ENCODE measurements at places on chromosomes 5 and 9. TPM values are rescaled to one million over a fixed set of nuclear protein-coding genes. Genes with fewer than 3 reads are reported as not detected.

FGF10 gene
- not detected for total RNA-seq

FBP1 gene
- 12.2 TPM for total RNA-seq

SPATA31D4 gene
- not detected for total RNA-seq

PCDHA2 gene
- total RNA-seq = not detected

PLCXD3 gene
- total RNA-seq = under 0.01 TPM

GABRP gene
- total RNA-seq = 0.10 TPM

ABCA1 gene
- 43.4 TPM for total RNA-seq

CYLC2 gene
- not detected for total RNA-seq

FAM153A gene
- 16.5 TPM for total RNA-seq

BAAT gene
- total RNA-seq = 0.10 TPM

PAEP gene
- total RNA-seq = not detected

PCDHB3 gene
- total RNA-seq = under 0.01 TPM

C7 gene
- total RNA-seq = not detected

GNAQ gene
- 43.8 TPM for total RNA-seq

ROR2 gene
- total RNA-seq = not detected

FAM221B gene
- not detected for total RNA-seq

SH3PXD2B gene
- 0.52 TPM for total RNA-seq

PCDHGC4 gene
- 0.10 TPM for total RNA-seq

SPATA24 gene
- 1.3 TPM for total RNA-seq

PTPA gene
- total RNA-seq = 20.0 TPM

S1PR3 gene
- 7.8 TPM for total RNA-seq

CCL27 gene
- 0.21 TPM for total RNA-seq

PCDHB8 gene
- not detected for total RNA-seq

HMGXB3 gene
- total RNA-seq = 27.2 TPM

ZNF454 gene
- total RNA-seq = not detected

CBY3 gene
- total RNA-seq = 0.52 TPM

IGFBPL1 gene
- total RNA-seq = not detected

FOXD4L4 gene
- total RNA-seq = not detected

EPB41L4B gene
- total RNA-seq = not detected
